Purkinje cell (primary cell): ENCODE measurements at places on chromosomes 5 and 9. TPM values are rescaled to one million over a fixed set of nuclear protein-coding genes. Genes with fewer than 3 reads are reported as not detected.

GRM6 gene
- 0.05 TPM in 1 of 2 replicates, not detected in the other for polyA plus RNA-seq

TLE1 gene
- polyA plus RNA-seq: 12.0 and 15.4 TPM in 2 replicates

OGN gene
- polyA plus RNA-seq: 13.1 and 31.8 TPM in 2 replicates

ANKRD20A1 gene
- 3.3 and 19.0 TPM in 2 replicates for polyA plus RNA-seq

GABBR2 gene
- polyA plus RNA-seq: 204 and 253 TPM in 2 replicates

MEF2C gene
- 324 and 372 TPM in 2 replicates for polyA plus RNA-seq

WNT8A gene
- not detected in 2 replicates for polyA plus RNA-seq

ARL10 gene
- 1.1 and 3.9 TPM in 2 replicates for polyA plus RNA-seq

OR1Q1 gene
- not detected in 2 replicates for polyA plus RNA-seq

KIF27 gene
- 5.7 and 9.6 TPM in 2 replicates for polyA plus RNA-seq

PCDHGA3 gene
- polyA plus RNA-seq: 1.3 and 4.3 TPM in 2 replicates

CDK5RAP2 gene
- 6.8 and 8.3 TPM in 2 replicates for polyA plus RNA-seq

PCDHA12 gene
- 1.1 and 1.2 TPM in 2 replicates for polyA plus RNA-seq

CD274 gene
- 0.27 and 1.5 TPM in 2 replicates for polyA plus RNA-seq

MAT2B gene
- polyA plus RNA-seq: 67.9 and 82.0 TPM in 2 replicates

CCIN gene
- polyA plus RNA-seq: not detected in 2 replicates

CYLC2 gene
- not detected in 2 replicates for polyA plus RNA-seq

ENTPD2 gene
- not detected in 2 replicates for polyA plus RNA-seq

CA9 gene
- not detected in 2 replicates for polyA plus RNA-seq

ANGPTL2 gene
- polyA plus RNA-seq: 3.4 and 6.1 TPM in 2 replicates

LIX1 gene
- 5.0 and 5.4 TPM in 2 replicates for polyA plus RNA-seq

C7 gene
- 0.28 TPM in 1 of 2 replicates, not detected in the other for polyA plus RNA-seq

BARHL1 gene
- polyA plus RNA-seq: not detected in 2 replicates

PKD2L2 gene
- polyA plus RNA-seq: 1.3 TPM in 1 of 2 replicates, not detected in the other

HEMGN gene
- not detected in 2 replicates for polyA plus RNA-seq

SLC23A1 gene
- polyA plus RNA-seq: not detected in 2 replicates

EQTN gene
- 10.0 and 15.1 TPM in 2 replicates for polyA plus RNA-seq

PCDHB6 gene
- polyA plus RNA-seq: 1.0 and 1.4 TPM in 2 replicates
